ENCODE measurements at places on chromosomes 16 and 17.

DNA sequence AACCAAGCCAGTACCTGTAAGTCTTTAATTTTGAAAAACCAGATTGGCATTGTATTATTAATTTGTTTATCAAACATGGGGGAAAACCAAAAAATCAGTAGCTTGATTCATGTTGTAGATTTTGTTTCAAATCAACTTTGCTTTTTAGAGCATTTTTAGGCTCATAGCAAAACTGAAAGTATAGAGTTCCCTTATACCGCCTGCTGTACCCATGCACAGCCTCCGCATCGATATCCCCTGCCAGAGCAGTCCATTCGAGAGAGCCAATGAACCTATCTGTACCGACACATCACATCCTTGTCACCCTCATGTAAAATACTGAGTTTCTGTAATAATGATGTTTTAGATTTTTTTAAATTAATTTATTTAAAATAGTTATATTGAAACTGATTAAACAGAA is 16.2 kb upstream of the MRC2 start:
- DNase-seq: no peak

GRCh38 chr16:18937390-18937789 is 11.2 kb upstream of the SMG1 start:
- DNase-seq: no peak

DNA sequence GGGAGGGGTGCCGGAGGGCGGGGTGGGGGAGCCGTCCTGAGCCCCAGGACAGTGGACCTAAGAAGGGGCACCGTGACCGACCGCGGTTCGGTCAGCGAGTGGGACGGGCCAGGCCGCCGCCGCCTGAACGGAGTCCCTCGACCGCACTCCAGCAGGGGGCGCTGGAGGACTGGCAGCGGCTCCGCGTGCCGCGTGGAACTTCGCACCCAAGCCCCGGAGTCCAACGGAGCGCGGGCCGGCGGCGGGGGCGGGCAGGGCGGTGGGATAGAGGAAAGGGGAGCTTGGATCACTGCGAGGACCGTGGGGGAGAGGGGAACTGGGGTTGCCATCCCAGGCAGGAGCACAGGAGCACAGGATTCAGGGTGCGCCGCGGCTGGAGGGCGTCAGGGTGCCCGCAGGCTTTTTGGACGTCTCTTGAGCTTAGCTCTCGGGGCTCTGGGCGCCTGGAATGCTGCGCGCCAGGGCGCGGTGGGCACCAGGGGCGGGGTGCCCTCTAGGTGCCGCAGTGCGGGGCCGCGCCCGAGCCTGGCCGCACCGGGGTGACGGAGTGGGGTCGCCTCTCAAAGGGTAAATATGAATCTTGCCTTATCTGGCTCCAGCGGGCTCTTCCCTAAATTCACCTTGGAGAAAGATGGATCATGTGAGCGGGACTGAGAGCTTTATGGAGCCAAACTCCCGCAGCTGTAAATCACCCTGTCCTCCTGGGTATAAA is 379 bp upstream of the OTOP2 start:
- peak; percentile 70 for DNase-seq

- DNase-seq: no peak
Observed at GRCh38 chr17:42285346-42286050, 2.8 kb upstream of the STAT5A start.

- no peak for DNase-seq
Observed at GRCh38 chr17:14859542-14859941, 405.6 kb downstream of the PMP22 start.

- peak; percentile 82 for DNase-seq
Observed at GRCh38 chr17:37643118-37643766, at the start of gene DDX52. DDX52 (minus strand) TSS chr17:37643446; CDS start chr17:37643420, 26 bp downstream.

DNA sequence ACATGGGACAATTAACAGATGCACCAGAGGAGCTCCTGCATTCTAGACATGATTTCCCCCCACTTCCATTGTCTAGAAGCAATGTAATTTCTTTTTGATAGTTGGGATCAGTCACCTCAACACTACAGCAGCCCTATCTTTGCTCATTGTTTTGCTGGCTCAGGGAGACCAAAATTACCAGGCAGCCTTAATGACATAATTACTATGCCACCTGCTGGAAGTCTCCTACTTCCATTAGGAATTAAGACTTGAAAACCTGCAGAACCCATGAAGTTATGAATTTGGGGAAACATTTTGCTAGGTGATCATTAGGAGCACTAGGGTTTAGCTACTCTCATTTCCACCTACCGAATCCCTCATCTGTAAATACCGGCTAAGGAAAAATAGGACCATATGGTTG is 312.0 kb upstream of the CA10 start:
- no peak for DNase-seq

- no peak for DNase-seq
Observed at GRCh38 chr16:10239640-10240039, 57.4 kb upstream of the GRIN2A start.

All from stimulated activated CD8-positive, alpha-beta memory T cell treated with anti-CD3 and anti-CD28 coated beads, Interleukin-2, amount 100 ng/mL, for 48 hours (primary cell).